Amygdala (tissue), 56 donors: ENCODE measurements at places on chromosomes 2 and 18.

- no peak for DNase-seq
Observed at GRCh38 chr2:73444202-73444601, 58.6 kb downstream of the ALMS1 start.

GRCh38 chr2:149908726-149909683 is 321.4 kb upstream of the MMADHC start:
- no peak for DNase-seq

GRCh38 chr2:226461981-226462380 is 337.6 kb downstream of the IRS1 start:
- no peak for DNase-seq

GRCh38 chr18:56711708-56712445 is 60.7 kb downstream of the WDR7 start:
- DNase-seq: no peak

DNA sequence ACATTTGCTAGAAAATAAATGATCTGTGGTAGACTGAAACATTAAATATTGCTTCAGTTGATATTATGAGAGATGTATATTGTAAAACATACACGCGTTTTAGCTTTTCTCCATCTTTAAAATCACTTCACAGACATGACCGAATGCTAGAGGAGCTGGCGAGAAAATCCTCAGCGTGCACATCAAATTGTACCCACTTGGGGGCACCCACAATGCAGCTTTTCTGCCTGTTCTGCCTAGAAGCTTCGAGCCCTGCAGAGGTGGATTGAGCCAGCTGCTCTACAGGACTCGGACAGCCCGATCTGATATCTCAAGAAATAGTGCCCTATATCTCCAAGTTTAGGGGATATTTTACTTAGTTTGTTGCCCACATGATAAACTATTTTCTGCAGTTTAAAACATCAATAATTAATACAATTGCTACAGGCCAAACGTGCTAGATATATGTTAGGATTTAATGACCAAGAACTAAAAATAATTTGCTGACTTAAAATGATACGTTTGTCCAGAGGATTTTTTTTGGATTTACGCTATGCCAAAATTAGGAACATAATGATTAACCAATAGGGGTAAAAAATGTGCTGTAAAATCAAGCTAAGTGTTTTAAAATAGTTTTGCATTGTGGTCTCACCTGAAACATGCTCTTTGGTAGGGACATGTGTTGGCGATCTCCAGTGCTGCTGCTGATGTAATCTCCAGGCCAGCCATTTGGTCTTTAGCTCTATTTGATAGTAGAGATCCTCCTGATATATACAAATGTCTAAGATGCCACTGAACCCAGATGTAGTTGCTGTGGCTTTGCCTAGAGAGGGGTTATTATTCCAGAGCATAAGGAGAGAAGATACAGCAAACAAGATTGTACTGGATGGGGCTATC is 22.3 kb upstream of the ATP5MC3 start:
- DNase-seq: no peak

DNA sequence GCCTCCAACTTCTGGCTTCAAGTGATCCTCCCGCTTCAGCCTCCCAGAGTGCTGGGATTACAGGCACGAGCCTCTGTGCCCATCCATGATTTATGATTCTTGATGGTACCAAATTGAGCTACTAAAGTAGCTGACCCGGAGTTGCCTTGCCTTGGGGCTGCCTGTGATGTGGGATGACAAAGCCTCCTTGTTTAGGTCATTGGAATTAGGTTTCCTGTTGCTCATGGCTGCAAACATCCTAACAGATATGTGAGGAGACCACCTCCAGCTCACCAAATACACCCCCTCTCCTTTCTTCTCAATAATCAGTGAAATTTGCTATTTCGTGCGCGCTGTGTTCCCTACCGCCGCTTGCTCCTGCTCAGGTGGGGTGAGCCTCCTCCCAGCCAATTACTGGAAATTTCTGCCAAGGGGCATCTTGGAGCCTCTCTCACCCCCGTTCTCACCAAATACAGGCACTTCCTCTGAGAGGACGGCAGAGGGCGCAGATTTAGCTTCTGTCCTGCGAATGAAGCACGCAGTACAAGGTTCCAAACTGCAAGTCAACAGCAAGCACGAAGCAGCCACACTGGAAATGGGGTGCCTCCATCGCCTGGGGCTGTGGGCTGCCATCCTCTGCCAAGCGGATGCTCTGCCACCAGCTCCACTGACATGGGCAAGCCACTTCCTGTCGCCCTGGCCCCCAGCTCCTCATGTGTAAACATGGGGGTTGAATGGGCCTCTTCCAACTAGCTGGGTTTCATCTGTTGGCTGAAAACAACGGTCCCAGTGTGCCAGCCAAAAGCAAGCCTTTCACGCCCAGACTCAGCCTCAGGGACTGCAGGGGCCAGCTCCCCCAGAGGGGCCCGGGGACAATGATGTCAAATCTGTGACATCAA is 71.7 kb downstream of the NCAPH start:
- DNase-seq: no peak

GRCh38 chr2:179226961-179227259 is 37.7 kb downstream of the SESTD1 start:
- no peak for DNase-seq

DNA sequence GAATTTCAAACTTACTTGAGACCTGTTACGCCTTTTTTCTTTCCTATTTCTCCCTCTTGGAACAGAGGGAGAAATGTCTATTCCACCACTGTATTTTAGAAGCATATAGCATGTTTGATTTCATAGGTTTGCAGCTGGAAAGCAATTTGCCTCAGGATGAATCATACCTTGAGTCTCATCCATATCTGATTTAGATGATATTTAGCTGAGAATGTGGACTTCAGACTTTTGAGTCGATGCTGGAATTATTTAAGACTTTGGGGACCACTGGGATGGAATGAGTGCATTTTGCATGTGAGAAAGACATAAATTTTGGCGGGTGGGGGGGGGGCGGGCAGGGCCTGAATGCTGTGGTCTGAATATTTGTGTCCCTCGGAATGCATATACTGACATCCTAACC is 282.7 kb upstream of the STON1 start:
- no peak for DNase-seq

DNA sequence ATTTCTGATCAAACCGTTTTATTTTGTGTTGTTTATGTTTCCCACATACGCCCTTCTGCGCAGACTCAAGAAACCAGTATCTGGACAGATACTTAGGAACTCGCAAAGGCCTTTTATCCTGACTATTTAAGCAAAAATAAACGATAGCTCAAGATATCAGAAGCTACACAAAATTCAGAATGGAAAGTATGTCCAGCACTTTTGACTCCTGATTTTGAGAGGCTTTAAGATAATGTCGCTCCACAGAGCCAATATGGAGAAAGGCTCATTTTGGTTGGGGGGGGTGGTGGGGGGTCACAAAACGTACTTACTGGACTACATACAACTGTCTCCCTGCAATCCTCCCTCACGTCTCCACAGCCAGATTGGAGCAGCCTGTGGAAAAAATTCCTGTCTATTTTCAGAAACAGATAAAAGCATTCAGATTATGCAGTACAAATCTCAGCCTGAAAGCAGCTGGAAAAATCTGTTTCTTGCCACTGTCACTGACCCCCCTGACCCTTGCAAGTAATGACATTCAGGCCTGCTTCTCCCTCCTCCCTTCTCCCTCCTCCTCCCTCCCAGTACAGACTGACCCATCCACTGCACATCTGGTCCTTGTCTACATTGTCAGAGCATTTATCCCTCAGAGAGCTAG is 34.9 kb upstream of the LCLAT1 start:
- DNase-seq: no peak

- no peak for DNase-seq
Observed at GRCh38 chr2:148721991-148722777, 77.6 kb downstream of the EPC2 start.

DNA sequence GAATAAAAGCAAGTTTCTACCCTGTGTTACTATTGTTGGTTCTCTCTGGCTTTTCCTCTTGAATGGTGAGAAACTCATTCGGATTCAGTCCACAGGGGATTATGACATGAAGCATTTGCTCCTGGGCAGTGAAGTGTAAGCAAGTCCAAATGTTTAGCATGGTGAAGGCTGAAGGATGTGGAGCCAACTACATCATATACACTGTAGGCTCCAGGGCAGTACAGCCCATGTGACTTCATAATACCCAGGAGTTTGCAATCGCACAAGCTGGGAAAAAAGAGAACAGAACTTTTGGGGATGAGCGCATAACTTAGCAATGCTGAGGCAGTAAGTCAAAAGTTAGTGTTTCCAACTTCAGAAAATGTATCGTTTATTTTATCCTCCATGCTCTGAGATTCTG is 695.7 kb upstream of the POU3F3 start:
- DNase-seq: no peak

DNA sequence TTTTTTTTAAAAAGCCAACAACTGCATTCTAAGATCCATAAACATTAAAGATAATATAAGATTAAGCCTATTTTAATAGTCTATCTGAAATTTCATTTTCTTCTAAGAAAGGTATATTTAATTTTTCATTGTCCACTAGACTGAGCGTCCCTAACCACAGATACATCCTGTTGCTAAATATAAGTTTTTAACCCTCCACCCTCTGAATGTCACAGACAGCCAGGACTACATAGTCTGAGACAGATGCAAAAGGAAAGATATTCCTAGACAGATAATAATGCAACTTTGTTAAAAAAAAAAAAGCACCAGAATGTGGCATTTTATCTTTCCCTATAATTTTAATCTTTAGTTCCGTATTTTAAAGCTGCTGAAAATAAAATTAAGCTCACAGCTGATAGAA is 114.6 kb downstream of the ZEB2 start:
- no peak for DNase-seq

GRCh38 chr18:63183378-63183777 is 136.2 kb downstream of the BCL2 start:
- DNase-seq: no peak

DNA sequence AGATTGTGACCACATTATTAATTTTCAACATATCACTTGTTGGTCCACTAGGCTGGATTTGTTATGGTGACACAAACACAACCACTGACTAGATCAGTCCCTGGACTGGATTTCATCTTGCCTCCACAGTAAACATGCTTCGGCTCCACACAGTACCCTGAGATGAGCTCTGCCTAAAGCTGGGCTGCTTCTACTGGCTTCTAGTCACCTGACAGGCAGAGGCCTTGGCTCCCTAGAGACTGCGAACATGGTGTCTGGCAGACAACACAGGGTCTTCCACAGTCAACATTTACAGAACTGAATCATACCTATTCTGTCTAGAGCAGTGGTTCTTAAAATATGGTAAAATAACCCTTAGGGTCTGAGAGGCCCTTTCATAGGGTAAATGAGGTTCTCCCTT is 69.2 kb downstream of the RIT2 start:
- DNase-seq: no peak

GRCh38 chr2:221529177-221529942 is 42.7 kb downstream of the EPHA4 start:
- DNase-seq: no peak

DNA sequence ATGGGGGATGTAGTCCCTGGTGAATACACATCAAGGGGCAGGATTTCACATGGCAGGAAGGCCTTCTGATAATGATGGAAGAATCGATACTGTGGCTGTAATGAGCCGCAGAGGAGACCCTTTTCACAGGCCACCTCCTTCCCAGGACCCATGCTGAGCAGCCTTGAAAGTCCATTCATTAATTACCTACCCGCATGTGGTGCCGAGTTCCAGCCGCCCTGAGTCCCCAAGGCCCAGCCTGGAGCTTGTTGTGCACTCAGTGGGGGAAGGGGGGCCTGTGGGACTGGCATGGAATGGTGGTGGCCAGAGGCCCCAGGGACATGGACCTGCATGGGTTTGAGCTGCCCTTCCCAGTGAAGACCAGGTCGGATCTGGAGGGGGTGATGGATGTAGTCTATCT is 25.5 kb downstream of the ASB18 start:
- DNase-seq: no peak

DNA sequence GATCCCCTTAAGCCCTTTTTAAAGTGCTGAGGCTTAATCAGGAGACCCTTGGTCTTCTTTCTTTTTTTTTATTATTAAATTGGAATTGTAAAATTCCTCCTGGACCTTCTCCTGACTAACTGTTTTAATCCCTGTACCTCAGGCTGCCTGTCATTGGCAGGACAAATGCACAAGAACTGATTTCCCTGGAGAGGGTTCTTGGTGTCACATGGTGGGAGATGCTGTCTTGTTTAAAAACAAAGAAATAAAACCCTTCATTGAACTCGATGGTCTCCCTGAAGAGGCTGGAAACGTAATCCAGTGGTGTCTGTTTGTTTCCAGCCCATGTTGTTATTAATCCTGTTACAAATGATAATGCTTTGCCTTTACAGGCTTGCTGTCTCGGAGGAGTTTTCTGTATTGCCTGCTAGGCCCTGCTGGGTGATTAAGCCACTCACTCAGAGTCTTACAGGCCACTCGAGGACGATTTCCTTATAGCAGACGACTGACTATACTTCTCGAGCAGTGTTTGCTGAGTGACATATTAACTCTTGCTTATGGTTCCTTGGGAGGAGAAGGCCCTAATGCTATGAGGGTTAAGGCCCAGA is 100.5 kb upstream of the MGAT5 start:
- DNase-seq: no peak

GRCh38 chr18:75267643-75268363 is 57.2 kb downstream of the TSHZ1 start:
- DNase-seq: no peak

GRCh38 chr2:134454931-134455330 is 201.1 kb downstream of the MGAT5 start:
- DNase-seq: no peak

GRCh38 chr2:7835693-7836680 is 845.9 kb upstream of the ID2 start:
- no peak for DNase-seq

DNA sequence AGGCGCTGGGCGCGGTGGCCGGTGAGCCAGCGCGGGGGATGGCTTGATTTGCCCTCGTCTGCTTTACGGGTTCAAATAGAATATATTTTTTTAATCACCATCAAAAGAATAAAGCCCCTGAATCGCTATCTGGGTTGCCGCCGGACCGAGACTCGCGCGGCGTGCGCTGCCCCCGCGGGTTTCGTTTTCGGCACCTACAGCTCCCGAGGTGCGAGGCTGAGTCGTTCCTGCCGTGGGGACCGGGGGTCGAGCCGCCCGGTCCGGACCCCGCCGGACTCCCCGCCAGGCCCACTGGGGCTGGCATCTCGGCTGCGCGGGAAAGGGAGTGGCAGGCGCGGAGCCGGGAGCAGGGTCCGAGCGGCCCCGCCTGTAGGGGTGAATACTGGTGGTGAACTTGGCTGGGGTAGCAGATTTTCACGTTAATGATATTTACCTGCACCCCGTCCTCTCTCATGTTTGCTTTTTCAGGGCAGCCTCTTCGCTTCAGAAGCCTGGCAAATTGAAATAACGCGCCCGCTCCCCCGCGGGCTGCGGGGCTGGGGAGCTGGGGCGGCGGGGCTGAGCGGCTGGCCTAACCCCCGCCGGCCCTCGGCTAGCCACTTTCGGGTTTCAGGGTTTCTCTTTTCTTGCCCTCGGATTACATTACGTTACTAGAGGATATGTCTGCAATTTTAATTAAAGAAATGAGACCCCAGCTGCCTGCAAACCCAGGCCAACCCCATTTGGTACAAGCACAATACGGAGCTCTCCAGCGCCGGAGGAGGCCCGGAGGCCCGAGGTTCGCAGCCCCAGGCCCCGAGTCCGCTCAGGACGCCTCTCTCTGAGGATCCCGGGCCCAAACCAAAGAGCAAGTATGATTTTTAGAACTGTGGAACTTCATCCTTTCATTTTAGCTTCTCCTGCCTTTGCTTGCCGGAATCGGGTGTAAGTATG is 1.7 kb upstream of the CELF4 start:
- no peak for DNase-seq

GRCh38 chr2:196075196-196075595 is 6.6 kb upstream of the DNAH7 start:
- DNase-seq: no peak

- DNase-seq: no peak
Observed at GRCh38 chr2:28449488-28450395, 46.1 kb upstream of the PLB1 start.
